ENCODE measurements at places on chromosomes 2 and 18. TPM values are rescaled to one million over a fixed set of nuclear protein-coding genes. Genes with fewer than 3 reads are reported as not detected.

The ANKRD30B gene
- total RNA-seq = not detected

The GYPC gene
- total RNA-seq = not detected

The DNAH7 gene
- total RNA-seq = 0.76 TPM

The MYO5B gene
- 12.7 TPM for total RNA-seq

The GAREM1 gene
- 2.5 TPM for total RNA-seq

The MEP1B gene
- total RNA-seq = 0.27 TPM

The ICOS gene
- total RNA-seq = not detected

The ARHGEF4 gene
- total RNA-seq = 7.5 TPM

The TSPYL6 gene
- not detected for total RNA-seq

The MRO gene
- 0.16 TPM for total RNA-seq

The MCM6 gene
- total RNA-seq = 54.6 TPM

The HES6 gene
- 7.8 TPM for total RNA-seq

The KCNJ3 gene
- total RNA-seq = not detected

The PSMA8 gene
- not detected for total RNA-seq

The MGAT4A gene
- total RNA-seq = 1.2 TPM

The TBR1 gene
- total RNA-seq = not detected

The CNDP1 gene
- total RNA-seq = not detected

The KCNF1 gene
- 42.7 TPM for total RNA-seq

The SRD5A2 gene
- not detected for total RNA-seq

The GATA6 gene
- total RNA-seq = 2.8 TPM

The SIX2 gene
- 0.35 TPM for total RNA-seq
